Vein endothelial cell (primary cell): ENCODE measurements at places on chromosomes 7 and 10. TPM values are rescaled to one million over a fixed set of nuclear protein-coding genes. Genes with fewer than 3 reads are reported as not detected.

SRRM3 gene
- 0.67 and 2.6 TPM in 2 replicates for total RNA-seq

OGDHL gene
- total RNA-seq, result 0.19 and 0.33 TPM in 2 replicates

DEPP1 gene
- total RNA-seq, result 361 and 421 TPM in 2 replicates

NEUROD6 gene
- total RNA-seq, result not detected in 2 replicates

GFRA1 gene
- 0.86 and 1.3 TPM in 2 replicates for total RNA-seq

PRR15 gene
- 0.48 and 2.9 TPM in 2 replicates for total RNA-seq

CD36 gene
- 4.9 and 12.4 TPM in 2 replicates for total RNA-seq

RSPH10B2 gene
- 0.38 TPM in 1 of 2 replicates, not detected in the other for total RNA-seq

LRRC18 gene
- total RNA-seq, result not detected in 2 replicates

SPOCK2 gene
- total RNA-seq, result 0.96 and 0.98 TPM in 2 replicates
